ENCODE measurements at places on chromosomes 12 and 14.
A peak's percentile ranks its signal among the peaks of the same experiment; 100 is the strongest.

GRCh38 chr12:92070864-92071445 lies 74.7 kb downstream of the BTG1 start:
- no peak for DNase-seq

DNA sequence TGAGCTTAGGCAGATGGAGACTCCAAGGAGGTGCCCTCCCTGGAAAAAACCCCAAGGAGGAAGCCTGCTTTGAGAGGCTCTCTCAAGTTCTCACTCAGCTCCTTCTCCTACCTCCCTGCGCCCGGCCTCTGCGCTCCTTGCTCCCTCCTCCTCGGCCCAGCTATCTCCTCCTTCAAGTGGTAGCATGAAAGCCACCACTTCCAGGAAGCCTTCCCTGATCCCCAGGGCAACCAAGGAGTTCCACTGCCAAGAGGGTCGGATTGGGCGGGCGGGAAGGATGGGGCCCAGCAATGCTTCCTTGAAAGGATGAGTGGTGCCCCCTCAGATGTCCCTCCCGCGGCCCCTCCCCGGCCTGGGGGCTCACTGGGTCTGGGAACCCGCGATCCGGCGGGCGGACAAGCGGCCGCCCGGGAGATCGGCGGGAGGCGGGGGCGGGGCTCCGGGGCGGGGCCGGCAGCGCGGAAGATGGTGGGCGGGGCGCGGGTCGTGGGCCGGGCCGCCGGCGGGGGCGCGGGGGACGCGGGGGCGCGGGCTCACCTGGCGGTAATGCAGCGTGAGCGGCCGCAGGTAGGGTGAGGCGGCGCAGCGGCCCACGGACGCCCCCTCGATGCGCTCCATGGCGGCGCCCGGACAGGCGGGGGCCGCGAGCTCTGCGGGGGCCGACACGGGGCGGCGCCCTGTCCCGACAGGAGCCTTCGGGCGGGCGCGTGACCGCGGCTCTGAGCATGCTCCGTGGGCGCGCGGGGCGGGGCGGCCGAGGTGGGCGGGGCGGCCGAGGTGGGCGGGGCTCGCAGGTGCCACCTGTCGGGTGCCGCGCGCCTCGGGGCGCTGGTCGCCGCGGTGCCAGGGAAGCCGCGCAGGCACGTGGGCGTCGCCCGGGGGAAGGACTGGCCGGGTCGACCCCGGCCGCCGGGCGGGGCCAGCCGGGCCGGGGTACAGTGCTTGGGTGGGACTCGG lies at the start of gene NUDT14:
TSS of gene NUDT14 (minus strand) at position 721 of the 957 bp plus-strand sequence. CDS start at position 618, 103 bp downstream.
- peak; percentile 72 for DNase-seq

- DNase-seq: no peak
Observed at GRCh38 chr12:27666510-27666909, 29.7 kb upstream of the REP15 start.

GRCh38 chr14:90483571-90483974 lies 86.7 kb downstream of the CALM1 start:
- DNase-seq: peak; percentile 60

GRCh38 chr12:56676851-56677580 lies 11.1 kb downstream of the PTGES3 start:
- no peak for DNase-seq

- DNase-seq: no peak
Observed at GRCh38 chr12:11686120-11686519, 36.6 kb downstream of the ETV6 start.

DNA sequence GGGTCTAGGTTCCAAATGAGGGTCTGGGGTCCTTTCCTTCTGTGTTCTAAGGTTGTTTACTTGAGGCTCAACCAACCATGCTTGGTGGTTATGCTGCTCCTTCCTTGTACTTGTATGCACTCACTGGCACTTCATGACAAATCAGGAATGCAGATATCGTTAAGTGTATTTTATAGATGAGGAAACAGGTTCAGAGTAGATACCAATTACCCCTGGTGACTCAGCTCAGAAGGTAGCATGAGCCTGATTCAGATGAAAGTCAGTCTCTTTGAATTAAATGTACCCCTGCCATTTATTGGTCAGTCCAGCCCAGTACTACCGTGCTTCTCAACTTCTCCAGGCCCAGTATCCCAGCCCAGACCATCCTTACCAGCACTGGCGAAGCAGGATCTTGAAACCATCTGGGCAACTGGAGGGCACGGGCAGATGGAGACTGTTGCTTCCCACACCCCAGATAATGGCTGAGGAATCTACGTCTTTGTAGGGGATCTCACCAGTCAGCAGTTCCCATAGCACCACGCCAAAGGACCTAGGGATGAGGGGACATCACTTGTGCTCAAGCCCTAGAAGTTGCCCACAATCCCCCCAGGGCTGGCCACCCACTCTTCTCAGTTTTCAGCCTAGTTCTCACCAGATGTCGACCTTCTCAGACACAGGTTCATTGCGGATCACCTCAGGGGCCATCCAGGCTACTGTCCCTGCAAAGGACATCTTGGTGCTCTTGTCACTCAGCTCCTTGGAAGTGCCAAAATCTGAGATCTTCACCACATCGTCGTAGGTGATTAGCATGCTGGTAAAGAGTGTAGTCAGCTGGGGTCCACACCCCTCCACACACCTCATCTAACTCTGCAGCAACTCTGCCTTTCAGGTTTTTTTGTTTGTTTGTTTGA lies 14.3 kb downstream of the MAP3K12 start:
- no peak for DNase-seq

- DNase-seq: no peak
Observed at GRCh38 chr12:25126746-25127145, 68.2 kb downstream of the DNAI7 start.

- no peak for DNase-seq
Observed at GRCh38 chr14:30143627-30144026, 216.0 kb upstream of the PRKD1 start.

GRCh38 chr14:85039353-85039626 lies 490.7 kb upstream of the FLRT2 start:
- no peak for DNase-seq

DNA sequence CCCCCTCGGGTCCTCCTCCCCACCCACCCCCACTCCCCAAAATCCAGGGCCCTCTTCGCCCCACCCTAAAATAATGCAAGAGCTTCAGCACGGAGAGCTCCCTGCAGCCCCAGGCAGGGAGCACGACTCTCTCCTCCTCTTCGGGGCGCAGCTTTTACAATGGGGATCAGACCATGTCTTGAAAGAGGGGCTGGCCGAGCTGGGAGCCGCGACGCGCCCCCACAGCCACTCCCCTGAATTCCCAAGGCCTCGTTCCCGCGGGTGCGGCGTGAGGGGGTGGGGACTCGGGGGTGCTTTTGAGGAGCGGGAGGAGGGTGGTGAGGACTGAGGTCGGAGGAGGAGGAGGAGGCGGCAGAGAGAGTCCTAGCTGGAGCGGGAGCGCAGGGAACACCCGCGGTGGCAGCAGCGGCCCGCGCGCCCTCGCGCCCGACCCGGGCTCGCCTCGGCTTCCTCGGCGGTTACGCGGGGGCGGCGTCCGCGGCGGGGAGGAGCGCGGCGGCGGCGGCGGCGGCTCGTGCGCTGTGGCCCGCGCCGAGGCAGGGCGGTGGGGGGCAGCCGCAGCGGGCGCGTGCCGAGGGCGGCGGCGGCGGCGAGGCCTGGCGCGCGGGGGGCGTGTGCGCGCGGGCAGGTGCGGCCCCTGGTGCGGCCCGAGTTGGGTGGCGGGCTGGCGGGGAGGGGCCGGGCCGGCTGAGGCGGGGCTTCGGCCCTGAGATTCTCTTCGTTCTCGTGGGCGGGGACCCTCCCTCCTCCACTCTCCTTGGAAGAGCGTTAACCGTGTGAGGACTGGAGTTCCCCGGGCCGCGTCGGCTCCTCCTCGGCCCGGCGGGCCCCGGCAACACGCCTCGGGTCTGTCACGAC lies at the start of gene ANKS1B:
TSS of gene ANKS1B (minus strand) at position 666 of the 858 bp plus-strand sequence. CDS start 699 bp downstream, outside the sequence.
- peak; percentile 79 for DNase-seq

- DNase-seq: no peak
Observed at GRCh38 chr12:2693980-2694610, 100.7 kb upstream of the FKBP4 start.

DNA sequence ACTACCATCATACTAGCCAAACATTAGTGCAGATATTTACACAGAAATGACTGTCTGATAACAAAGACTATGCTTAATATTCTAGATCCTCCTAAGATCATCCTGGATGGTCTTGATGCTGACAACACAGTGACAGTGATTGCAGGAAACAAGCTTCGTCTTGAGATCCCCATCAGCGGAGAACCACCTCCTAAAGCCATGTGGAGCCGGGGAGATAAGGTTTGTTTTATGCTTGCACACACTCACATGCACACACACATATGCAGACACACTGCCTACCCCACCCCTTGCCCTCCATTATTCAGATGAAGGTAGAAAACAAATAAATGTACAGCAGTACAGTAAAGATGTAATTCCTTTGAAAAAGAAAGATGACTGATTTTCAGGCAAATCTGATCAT lies 44.4 kb upstream of the CHPT1 start:
- DNase-seq: no peak

DNA sequence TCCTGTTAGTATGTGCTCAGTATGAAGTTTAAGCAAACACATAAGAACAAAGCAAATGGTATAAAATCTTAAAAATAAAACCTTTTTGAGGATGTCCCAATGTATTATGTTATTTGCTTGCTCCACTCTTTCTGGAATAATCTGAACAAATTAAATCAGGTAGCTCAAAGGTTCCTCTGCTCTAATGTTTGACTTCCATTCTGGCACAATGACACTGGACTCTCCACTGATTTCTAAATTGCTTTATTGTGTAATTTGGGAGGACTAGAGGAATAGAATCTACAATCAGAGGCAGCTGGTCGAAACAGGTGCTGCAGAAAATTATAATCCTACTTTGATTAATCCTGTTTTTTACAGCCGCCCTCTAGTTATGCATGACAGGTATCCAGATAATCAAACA lies 523.7 kb upstream of the FOXG1 start:
- peak; percentile 69 for DNase-seq

DNA sequence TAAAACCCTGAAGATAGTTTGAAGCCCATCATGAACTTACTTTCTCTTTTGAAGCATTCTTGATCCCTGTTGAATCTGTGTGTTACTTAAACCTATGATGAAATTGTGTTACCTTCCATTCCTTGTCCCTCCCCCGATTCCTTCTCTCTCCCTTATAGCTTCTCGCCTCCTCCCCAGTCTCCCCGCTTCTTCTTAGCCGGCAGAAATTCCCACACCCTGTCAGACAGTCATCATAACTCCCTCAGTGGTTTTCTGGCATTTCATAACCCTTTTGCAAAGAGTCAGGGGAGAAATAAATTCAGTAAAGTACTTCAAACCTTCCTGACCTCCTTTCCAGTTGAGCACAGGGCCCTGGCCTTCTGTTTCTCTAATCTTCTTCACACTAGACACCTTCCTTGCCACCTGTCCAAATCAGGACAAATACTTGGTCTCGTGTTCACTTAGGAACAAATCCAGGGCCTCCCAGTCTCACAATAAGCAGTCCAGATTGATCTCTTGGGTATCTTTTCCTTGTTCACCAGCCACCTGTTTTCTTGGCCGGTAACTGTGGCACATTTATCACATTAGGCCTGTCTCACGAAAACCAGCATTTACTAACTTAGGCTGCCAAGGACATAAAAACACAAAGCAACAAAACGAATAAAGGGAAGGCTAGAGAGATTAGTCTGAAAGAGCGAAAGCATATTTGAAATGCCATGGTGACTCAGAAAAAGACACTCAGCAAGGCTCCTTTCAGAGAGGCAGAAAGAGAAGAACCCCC lies 355.9 kb downstream of the TMTC2 start:
- DNase-seq: no peak

GRCh38 chr14:60204104-60204842 lies 39.1 kb upstream of the DHRS7 start:
- peak; percentile 1 for DNase-seq

- no peak for DNase-seq
Observed at GRCh38 chr12:60311940-60312339, 716.1 kb downstream of the SLC16A7 start.

Measured in NCI-H774 (cell line).